Activated T-helper 1 cell treated with anti-CD3 and anti-CD28 coated beads, Interleukin-12 subunit alpha, Interleukin-12 subunit beta, Interleukin-2, Interleukin-4 antibody, amounts not matched to agents 30 ng/mL and 10 ng/mL and 1 ng/mL, durations not matched to agents 14 hours and 24 hours and 36 hours (primary cell): ENCODE measurements at places on chromosomes 2 and 18. TPM values are rescaled to one million over a fixed set of nuclear protein-coding genes. Genes with fewer than 3 reads are reported as not detected.
A peak's percentile ranks its signal among the peaks of the same experiment; 100 is the strongest.

Gene VWA3B
- not detected in 2 replicates for total RNA-seq

GRCh38 chr2:100104718-100105677 lies 37.4 kb downstream of the AFF3 start:
- peaks cover 39% of the 10 kb centered on the region for H3K27me3 ChIP-seq
- H3K4me1 ChIP-seq, result no peaks in the 10 kb centered on the region
- H3K27ac ChIP-seq, result no peak overlapping the region
- no peaks in the 10 kb centered on the region for H3K36me3 ChIP-seq

Gene TYMS
- total RNA-seq, result 246 and 257 TPM in 2 replicates

Gene PLCL1
- 0.62 and 0.78 TPM in 2 replicates for total RNA-seq

GRCh38 chr2:133844214-133844892 lies 276.1 kb upstream of the NCKAP5 start:
- peaks cover 12% of the 10 kb centered on the region for H3K27me3 ChIP-seq
- H3K36me3 ChIP-seq, result no peaks in the 10 kb centered on the region
- no peaks in the 10 kb centered on the region for H3K4me1 ChIP-seq
- no peak overlapping the region for H3K4me3 ChIP-seq
- DNase-seq, result peak; percentile 14

DNA sequence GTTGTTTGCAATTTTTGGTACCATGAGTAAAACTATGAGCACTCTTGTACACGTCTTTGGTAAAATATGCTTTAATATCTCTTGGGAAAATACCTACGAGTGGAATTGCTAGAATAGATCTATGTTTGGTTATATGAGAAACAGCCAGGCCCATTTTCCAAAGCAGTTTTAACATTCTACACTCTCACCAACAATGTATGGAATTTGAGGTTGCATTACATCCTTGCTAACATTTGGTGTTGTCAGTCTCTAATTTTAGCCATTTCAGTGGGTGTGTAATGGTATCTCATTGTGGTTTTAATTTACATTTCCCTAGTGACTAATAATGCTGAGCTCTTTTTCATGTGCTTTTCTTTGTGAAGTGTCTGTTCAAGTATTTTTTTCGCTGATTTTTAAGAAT lies 118.9 kb upstream of the TCF4 start:
- H3K4me3 ChIP-seq, result no peak overlapping the region
- H3K36me3 ChIP-seq, result no peaks in the 10 kb centered on the region
- DNase-seq, result no peak
- no peaks in the 10 kb centered on the region for H3K27me3 ChIP-seq
- H3K4me1 ChIP-seq, result no peaks in the 10 kb centered on the region

- no peaks in the 10 kb centered on the region for H3K27me3 ChIP-seq
- peak overlapping the region; percentile 85 for H3K27ac ChIP-seq
- peaks cover 14% of the 10 kb centered on the region for H3K36me3 ChIP-seq
- DNase-seq, result peak; percentile 82
- H3K4me1 ChIP-seq, result peaks cover 41% of the 10 kb centered on the region
Measured at GRCh38 chr2:95022309-95023221, 2.9 kb upstream of the MAL start.

DNA sequence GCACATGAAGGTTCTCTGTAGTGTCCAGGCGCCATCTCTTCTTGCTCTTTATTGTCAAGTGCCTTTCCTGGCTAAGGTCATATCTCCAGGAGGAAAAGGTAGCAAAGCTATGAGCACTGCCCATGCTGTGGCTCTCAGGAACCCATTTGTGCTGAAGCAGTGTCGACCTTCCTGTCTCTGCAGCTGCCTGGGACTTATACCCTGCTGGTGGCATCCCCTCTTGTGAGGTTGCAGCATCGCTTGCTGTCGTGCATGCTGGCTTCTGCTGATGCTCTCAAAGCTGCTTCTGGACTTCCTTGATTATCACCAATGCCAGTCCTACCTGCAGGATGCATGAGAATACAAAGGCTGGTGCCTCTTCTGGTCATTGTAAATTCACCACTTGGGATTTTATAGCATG lies 22.1 kb upstream of the PTPN2 start:
- H3K4me1 ChIP-seq, result peaks cover 9% of the 10 kb centered on the region
- no peak for DNase-seq
- H3K36me3 ChIP-seq, result no peaks in the 10 kb centered on the region
- H3K4me3 ChIP-seq, result no peak overlapping the region
- H3K27ac ChIP-seq, result no peak overlapping the region
- peaks cover 25% of the 10 kb centered on the region for H3K27me3 ChIP-seq

DNA sequence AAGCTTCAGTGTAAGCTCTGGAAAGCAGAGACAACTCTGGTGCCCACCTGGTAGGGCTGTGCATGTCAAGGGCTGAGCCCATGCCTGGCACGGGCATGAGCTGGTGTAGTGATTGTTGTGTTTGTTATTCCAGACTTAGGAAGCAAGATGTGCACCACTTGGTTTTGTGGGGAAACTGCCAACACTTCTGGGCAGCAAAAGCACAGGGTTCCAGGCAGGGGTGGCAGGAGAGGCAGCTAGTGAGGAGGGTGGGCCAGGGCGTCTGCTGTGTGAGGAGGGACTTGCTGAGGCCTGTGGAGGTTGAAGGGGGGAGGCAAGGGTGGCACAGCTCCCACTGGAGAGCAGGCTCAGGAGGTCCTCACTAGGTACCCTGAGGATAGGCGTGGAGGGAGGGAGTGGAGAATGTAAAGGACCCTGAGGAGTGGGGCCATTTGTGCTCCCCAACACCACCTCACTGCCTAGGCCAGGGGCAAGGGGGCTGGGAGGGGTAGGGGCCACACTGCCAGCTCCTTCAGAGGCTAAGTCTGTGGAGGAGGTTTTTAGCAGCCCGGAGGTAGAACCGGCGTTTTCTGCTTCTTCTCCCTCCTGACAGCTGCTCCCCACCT lies 104.0 kb upstream of the POU3F3 start:
- H3K27ac ChIP-seq, result no peak overlapping the region
- no peaks in the 10 kb centered on the region for H3K36me3 ChIP-seq
- DNase-seq, result no peak
- H3K4me1 ChIP-seq, result no peaks in the 10 kb centered on the region
- H3K27me3 ChIP-seq, result peaks cover 2% of the 10 kb centered on the region
